ENCODE measurements at places on chromosomes 13 and 19.

DNA sequence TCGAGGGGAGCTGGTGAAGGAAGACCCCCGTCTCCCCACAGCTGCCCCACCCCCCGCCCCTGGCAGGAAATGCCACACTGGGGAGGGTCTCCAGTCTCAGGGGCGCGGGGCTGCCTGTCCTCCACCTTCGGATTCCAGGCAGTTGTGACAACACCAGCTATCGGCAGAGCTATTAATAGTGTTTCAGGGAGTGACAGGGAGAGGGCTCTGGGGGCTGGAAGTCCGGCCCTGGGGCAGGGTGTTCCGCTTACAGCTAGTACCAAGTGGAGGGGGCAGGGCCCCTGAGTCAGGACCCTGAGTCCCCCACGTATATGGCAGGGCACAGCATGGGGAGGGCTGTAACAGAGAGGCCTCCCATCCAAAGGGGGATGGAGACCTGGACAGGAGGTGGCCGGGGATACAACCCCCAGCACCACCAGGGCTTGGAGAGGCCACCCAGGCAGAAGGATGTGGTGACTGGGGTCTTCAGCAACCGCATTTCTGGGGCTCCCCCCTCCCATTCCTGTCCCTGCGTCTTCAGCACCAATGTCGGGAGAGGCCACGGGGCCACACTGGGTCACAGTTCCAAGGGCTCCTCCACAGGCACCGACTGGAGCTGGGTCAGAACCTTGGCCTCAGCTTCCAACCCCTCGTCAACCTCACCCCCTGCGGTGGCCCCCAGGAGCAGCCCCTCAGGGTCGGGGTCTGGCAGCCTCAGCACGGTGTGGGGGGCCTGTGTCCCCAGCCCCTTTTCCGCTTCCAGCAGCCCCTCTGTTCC lies 3.9 kb downstream of the SIX5 start:
- no peak for DNase-seq

DNA sequence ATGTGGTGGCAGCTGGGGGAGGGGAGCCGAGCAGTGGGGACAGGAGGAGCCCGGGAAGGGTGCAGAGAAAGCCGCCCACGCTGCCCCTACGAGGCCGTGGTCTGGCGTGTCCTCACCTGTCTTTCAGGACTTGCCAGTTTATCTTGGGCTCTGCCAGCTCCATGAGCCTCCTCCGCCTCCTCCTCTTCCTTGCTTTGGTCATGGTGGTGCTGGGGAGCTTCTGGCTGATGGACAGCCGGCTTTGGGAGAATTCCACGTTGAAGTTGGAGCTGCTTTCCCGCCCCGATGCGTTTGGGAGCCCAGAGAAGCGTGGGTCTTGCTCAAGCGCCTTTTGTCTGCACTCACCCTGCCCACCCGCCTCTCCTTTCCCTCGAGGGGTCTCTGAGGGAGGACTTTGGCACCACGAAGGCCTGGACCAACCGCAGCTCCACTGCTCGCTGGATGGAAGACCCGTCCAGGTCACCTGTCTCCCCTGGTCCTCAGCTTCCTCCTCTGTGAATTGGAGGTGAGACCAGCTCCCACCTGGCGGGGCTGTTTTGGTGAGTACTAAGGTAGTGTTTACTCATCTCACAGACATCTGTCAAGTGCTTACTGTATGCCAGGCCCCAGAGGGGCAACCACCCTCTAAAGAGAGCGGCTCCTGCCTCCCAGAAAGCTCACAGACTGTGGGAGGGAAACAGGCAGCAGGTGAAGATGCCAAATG lies 29.7 kb upstream of the MIER2 start:
- DNase-seq, result no peak

GRCh38 chr19:4624733-4625362 lies 14.5 kb upstream of the TNFAIP8L1 start:
- DNase-seq, result no peak

GRCh38 chr13:113902986-113903775 lies 39.3 kb upstream of the GAS6 start:
- DNase-seq, result no peak

GRCh38 chr13:110652231-110652730 lies 36.9 kb downstream of the NAXD start:
- no peak for DNase-seq

GRCh38 chr13:83340170-83340569 lies 542.1 kb downstream of the SLITRK1 start:
- no peak for DNase-seq

- DNase-seq, result no peak
These were observed 18.2 kb upstream of the RNF113B start for GRCh38 chr13:98195054-98195791.

GRCh38 chr19:8137425-8137824 lies 12.0 kb downstream of the FBN3 start:
- no peak for DNase-seq

DNA sequence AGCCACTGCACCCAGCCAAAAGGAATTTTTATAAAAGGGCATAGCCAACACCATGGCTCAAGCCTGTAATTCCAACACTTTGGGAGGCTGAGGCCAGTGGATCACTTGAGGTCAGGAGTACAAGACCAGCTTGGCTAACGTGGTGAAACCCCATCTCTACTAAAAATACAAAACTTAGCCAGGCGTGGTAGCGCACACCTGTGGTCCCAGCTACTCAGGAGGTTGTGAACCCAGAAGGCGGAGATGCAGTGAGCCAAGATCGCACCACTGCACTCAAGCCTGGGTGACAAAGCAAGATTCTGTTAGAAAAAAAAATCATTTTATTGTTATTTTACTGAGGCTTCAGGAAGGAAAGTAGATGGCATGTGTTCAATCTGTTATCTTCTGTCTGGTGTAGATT lies 31.3 kb upstream of the FOXO1 start:
- no peak for DNase-seq

DNA sequence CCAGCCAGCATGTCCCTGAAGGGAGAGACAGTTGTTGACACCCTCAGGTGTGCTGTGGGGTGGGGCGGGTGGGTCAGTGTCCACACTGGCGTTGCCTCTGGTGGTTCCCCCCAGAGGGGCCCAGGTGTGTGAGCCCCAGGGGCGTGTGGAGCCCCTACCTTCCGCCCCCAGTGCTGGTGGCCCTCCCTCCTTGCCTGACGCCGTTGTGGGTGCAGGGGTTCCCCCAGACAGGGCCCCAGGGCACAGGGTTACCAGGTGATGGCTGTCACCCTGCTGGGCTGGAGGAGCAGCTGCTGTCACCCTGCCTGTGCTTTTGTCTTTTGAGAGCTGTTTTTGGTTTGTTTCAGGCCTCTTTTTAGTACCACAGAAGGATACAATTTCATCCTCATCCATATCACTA lies 27.2 kb downstream of the ATP4B start:
- DNase-seq, result no peak

- DNase-seq, result no peak
These were observed 793 bp downstream of the LRFN1 start for GRCh38 chr19:39319892-39320248.
